ENCODE measurements at places on chromosomes 7 and 10.

DNA sequence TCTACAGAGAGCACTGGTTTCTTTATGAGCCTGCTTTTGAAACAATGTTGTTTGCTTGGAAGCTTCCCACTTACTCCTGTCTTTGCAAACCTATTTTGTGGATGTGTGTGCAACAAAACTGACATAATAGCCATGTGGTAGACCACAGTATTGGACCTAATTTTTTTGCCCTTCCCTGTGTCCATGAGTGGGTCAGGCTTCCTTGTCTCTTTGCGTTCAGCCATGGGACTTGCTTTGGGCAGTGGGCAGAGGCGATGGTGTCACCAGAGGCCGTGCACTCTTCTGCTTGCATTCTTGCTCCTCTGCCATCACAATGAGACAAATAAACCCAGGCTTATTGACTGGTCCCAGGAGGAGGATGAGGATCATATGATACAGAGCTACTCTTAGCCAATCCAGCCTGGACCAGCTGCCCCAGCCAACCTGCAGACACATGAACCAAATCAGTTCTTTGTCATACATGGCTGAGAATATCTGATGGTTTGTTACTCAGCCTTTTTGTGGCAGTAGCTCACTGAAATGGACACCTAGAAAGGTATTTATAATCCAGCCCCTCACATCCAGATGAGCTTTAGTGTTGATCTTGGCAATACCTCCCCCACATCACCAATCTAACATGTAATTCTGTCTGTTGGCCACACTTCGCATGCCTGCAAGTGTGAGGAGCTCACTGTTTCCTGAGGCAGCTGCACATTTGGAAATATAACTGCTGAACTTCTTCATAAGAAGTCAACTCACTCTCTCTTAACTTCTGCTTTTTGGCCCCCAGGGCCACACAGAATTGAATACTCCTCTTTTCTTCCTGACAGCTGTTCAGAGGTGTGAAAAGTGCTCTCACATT, 427.8 kb upstream of the ZMIZ1 start:
- no peak for DNase-seq

DNA sequence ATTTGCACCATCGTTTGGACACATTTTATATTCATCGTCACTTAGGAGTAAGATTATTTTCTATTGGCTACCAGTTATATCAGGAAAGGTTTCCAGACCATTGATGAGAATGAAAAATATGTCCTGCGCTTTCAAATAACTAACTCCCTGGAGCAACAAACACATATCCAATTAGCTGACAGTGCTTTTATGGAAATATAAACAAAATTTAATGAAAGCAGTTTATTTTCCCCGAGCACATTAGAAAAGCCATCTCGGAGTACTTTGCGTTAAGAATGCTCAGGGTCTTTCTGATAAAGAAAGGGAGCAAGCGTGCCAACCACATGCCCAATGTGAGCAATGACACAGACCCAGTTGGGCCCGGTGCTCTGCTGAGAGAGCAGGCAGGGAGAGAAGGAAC, 85.1 kb upstream of the ZPBP start:
- no peak for DNase-seq

GRCh38 chr7:45216181-45216580, 58.6 kb downstream of the RAMP3 start:
- DNase-seq, result no peak

GRCh38 chr10:107546284-107546683, 381.8 kb upstream of the SORCS1 start:
- DNase-seq, result no peak

DNA sequence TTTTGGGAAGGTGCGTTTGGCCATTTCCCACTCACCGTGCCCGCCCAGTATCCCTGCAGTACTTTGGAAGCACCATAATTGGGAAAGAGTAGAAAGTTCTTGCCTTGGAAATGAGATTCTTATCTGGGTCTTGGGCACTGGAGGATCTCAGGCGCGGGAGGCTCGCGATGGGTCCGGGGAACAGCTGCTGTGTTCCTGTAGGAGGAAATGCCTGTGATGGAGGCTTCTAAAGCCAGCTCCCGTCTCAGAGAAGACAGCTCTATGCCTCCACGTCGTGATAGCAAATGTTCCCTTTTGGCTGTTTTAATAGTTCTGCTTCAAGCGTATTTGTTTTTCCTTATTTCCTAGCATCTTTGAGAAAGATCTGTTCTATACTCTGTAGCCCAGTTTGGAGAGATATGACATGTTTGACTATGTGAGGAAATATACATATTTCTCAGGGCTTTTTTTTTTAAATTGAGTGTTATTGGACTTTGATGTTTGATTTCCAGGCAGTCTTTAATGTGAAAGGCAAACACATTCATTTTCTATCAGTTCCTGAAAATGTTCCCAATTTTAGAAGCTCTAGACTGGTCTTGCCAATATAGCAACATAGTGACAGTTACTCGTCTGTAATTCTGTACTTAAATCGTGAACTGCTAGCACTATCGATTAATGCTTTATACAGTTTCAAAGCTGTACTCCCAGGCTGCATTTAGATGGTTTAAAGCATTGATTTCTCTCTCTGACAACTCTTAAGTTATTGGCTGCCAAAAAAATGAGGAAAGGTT, 280.8 kb downstream of the DPP6 start:
- no peak for DNase-seq

DNA sequence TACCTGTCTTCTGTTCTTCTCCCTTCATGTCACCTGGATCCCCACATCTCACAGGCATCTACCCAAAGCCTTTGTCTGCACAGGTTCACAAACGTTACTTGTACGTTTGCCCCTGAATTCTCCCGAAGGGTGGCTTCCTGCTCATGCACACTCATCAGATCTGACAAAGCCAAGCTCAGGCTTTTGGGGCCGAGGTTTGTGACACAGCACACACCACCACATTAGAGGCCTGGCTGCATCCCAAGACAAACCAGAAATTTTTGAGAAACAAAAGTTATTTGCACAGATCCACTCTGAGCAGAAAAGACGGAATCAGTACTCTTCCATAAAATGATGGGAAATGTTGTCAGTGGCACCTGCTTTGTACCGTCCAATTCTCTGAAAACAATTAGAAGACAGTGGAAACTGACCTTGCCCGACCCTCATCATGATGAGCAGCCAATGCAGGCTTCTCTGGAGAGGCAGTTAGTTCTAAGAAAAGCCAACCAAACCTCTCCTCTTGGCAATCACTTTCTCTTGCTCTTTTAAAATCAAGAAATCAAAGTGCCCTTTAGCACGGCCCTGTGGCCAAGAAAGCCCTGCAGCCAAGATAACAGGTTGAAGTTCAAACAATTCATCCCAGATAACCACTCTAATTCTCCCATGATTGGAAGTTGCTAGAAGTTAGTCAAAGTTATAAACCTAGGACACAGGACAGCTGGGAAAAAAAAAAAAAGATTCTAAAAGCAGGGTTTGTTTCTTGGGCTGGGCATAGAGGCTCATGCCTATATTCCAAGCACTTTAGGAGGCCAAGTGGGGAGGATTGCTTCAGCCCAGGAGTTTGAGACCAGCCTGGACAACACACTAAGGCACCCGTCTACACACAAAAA, 13.6 kb upstream of the SVIL start:
- no peak for DNase-seq

DNA sequence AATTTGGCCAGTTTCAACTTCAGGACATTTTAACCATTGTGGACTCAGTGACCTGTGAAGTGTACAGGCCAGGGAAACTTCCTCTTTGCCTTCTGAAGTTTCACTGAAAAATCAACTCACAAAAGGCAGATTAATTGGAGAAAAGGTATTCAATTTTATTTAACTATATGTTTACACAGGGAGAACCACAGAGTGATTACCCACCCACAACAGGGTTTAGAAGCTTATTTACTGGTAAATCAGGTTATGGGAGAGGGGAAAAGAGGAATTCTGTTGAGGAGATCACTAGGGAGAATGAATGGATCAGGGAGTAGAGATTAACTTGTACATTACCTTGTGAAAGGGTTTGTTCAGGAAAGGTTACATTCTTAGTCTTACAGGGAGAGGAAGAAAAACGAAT, 1.7 kb upstream of the AKR1D1 start:
- no peak for DNase-seq

GRCh38 chr10:607545-608185, 81.8 kb downstream of the DIP2C start:
- no peak for DNase-seq

DNA sequence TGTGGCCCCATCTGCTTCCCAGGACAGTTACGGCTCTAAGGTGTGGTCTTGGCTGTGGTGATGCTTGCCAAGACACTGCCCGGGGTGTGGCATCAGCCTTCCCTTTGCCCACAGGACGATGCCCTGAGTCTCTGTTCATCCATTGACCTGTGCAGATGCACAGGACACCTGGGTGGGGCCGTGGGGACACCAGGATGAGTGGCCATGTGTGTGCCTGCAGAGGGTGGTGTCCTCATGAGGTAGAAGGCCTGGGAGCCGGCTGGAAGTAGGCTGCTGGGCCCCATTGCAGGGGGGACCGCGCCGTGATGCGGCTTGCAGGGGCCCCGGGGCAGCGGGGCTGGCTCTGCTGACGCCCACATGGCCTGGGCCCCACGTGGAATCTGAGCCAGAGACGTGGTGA, 22.4 kb upstream of the PWWP2B start:
- no peak for DNase-seq

All from AG04450 (cell line).